GM12878 (cell line): ENCODE measurements at places on chromosomes 2 and 18.
A peak's percentile ranks its signal among the peaks of the same experiment; 100 is the strongest.

- no peak for DNase-seq
Observed at GRCh38 chr2:206974551-206974950, 35.2 kb downstream of the CPO start.

GRCh38 chr2:239697399-239698164, 296.8 kb upstream of the HDAC4 start:
- DNase-seq = no peak

- DNase-seq = no peak
Observed at GRCh38 chr18:58911766-58912165, 47.1 kb downstream of the ZNF532 start.

GRCh38 chr18:6543330-6543908, 128.7 kb upstream of the L3MBTL4 start:
- no peak for DNase-seq

GRCh38 chr18:58148954-58149471, 105.0 kb downstream of the NEDD4L start:
- peak; percentile 24 for DNase-seq

DNA sequence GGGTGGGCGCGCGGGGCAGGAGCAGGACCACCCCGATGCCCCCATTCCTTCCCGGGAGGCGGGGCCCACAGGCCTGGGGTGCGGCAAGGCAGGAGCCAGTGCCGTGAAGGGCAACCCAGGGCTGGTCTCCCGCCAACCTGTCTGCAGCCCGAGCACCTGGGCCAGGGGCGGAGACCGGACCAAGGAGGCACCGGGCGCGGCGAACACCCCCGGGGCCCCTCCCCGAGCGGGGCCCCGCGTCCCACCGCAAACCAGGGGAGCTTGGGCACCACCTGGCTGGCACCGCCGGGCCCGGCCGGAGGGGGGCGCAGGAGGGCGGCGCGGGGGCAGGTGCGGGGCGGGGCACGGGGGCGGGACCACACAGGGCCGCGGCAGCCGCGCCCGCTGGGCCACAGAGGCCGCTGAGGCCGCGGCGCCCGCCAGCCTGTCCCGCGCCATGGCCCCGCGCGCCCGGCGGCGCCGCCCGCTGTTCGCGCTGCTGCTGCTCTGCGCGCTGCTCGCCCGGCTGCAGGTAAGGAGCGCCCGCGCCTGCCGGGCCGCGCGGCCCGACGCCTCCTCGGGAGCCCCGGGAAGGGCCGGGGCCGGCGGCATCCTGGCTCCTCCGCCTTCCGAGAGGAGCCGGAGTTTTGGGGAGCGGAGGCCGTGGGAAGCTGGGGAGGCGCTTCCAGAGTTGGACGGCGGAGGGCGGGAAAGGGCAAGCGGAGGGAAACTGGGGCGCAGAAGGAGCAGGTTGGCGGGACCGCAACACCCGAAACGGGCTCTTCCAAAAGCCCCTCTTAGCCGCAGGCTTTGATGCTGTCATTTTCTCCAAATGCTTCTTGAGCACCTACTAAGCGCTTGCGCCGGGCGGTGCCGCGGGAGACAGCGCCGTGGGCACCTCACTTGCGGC, at the start of gene TNFRSF11A:
TSS of gene TNFRSF11A (plus strand) at position 394 of the 889 bp plus-strand sequence. CDS start at position 437, 43 bp downstream.
- DNase-seq = no peak

DNA sequence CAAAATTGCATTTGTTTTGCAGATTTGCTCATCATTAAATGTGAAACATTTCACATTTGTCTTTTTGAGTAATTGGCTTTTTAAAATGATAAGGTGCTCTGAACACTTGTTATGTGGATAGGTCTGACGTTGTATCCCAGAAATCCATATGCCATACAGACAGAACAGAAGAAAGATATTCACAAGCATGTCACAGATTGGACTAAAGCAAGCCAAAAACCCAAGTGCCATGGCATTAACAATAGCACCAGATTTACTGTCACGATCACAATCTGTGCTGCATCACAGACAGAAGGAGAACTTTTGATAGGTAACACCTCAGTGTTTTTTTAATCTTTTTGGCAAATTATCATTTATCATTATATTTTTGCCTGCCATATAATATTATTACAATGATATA, 272.6 kb downstream of the ARHGAP15 start:
- no peak for DNase-seq

DNA sequence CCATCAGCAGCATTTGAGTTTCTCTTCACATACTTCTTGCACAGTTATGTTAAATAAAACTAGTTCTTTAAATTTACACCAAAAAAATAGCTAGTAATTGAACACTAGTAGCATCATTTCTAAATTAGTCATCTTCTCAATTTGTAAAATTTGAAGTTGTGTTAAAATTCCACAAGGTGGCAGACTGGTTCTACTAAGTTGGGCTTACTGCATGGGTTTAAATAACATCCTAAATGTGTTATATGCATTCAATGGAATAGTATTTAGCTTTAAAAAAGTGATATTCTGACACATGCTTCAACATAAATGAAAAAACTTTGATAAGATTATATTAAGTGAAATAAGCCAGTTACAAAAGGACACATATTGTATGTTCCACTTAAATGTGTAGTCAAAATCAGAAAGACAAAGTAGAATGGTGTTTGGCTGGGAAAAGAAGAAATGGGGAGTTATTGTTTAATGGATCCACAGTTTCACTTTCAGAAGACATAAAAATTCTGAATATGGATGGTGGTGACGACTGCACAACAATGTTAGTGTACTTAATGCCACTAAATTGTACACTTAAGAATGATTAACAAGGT, 28.7 kb upstream of the RPRD1A start:
- no peak for DNase-seq

GRCh38 chr2:166148500-166149400, 20.9 kb upstream of the SCN1A start:
- DNase-seq = no peak

DNA sequence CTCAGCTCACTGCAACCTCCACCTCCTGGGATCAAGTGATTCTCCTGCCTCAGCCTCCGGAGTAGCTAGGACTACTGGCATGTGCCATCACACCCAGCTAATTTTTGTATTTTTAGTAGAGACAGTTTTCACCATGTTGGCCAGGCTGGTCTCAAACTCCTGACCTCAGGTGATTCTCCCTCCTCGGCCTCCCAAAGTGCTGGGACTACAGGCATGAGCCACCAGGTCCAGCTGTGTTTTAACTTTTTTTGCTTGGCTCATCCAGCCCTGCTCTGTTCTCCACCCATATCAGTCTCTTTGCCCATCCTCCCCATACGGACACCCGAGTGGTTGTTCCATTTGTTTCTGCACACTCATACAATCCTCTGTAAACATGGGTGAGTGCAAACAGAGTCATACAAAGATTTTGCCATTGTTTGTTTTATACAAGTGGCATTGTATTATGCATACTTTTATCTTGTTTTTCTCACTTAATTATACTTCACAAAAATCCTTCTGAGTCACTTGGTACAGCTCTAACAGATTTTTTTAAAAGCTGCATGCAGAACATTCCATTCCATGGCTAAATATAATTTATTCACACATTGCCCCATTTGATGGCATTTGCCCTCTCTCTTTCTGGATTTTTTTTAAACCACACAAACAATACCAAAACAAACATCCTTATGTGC, 5.3 kb downstream of the APOB start:
- no peak for DNase-seq

GRCh38 chr2:44535376-44535775, 173.6 kb downstream of the CAMKMT start:
- DNase-seq = no peak

- DNase-seq = no peak
Observed at GRCh38 chr2:9311488-9311887, 104.9 kb downstream of the ASAP2 start.

DNA sequence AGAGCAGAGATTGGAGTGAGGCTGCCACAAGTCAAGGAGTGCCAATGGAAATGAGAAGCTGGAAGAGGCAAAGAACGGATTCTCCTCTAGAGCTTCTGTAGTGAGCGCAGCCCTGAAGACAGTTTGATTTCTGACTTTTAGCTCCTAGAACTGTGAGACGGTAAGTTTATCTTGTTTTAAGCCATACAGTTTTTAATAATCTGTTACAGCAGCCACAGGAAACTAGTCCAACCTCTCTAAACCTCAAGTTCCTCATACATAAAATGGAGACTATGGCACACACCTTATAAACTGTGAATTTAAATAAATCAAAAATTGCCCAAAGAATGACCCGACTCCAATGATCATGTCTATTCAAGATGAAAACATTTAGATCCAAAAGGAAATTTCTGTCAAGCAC, 596.5 kb downstream of the BCL11A start:
- no peak for DNase-seq

GRCh38 chr2:96531366-96531765, 5.2 kb upstream of the ARID5A start:
- no peak for DNase-seq

GRCh38 chr2:174205562-174205961, 42.8 kb downstream of the OLA1 start:
- DNase-seq = no peak

DNA sequence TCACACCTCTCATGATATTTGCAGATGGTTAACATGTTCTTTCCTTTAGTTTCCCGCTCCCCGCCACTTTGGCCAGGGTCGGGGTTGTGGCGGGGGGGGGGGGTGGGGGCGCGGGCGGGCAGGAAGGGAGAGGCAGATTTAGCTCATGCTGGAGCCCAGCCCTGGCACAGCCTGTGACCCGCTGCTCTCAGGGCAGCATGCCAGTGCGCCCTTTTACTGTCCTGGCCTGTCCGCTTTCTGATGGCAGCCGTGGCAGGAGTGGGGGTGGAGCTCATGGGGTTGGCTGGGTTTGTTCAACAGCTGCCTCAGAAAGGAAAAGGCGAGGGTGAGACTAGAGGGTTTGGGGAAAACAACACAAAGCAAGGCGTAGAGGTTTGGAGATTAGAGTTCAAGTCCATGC, 56.1 kb downstream of the TNP1 start:
- DNase-seq = no peak

GRCh38 chr2:231614559-231615057, 21.9 kb downstream of the TEX44 start:
- DNase-seq = no peak

- no peak for DNase-seq
Observed at GRCh38 chr2:113878743-113879142, 11.1 kb upstream of the ACTR3 start.

GRCh38 chr2:201697899-201698298, 545 bp downstream of the MPP4 start:
- no peak for DNase-seq

DNA sequence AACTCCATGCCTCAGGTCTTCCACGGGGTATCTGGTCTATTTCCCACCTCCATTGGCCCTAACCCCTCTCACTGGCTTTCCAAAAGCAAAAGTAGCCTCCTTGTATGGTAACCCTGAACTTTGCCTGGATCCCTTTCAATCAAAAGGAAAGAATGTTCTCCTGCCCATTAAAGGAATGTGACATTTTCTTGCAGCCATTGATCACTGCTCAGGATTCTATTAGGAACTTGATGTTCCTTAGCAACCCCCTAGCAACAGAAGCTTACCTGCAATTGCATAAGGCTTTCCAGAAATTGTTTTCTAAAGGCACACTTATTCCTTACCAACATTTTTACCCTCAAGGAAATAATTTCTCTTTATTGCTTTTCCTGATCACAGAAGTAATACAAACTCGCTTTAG, 91.4 kb upstream of the AGAP1 start:
- DNase-seq = no peak

- peak; percentile 53 for DNase-seq
Observed at GRCh38 chr2:102033031-102033749, 41.4 kb downstream of the IL1R2 start.
